ENCODE measurements at places on chromosomes 6 and 20. TPM values are rescaled to one million over a fixed set of nuclear protein-coding genes. Genes with fewer than 3 reads are reported as not detected.

MOXD1 gene
- 10.6 TPM for total RNA-seq

TINAG gene
- not detected for total RNA-seq

FOXC1 gene
- total RNA-seq, result 1.3 TPM

LPIN3 gene
- 1.7 TPM for total RNA-seq

PEX3 gene
- total RNA-seq, result 13.3 TPM

PRICKLE4 gene
- total RNA-seq, result not detected

PIGU gene
- total RNA-seq, result 16.1 TPM

STMND1 gene
- total RNA-seq, result not detected

LAMA2 gene
- total RNA-seq, result 13.3 TPM

CALHM4 gene
- not detected for total RNA-seq

RNF114 gene
- 49.7 TPM for total RNA-seq

RAET1L gene
- total RNA-seq, result not detected

TSPYL4 gene
- 22.0 TPM for total RNA-seq

NUP153 gene
- total RNA-seq, result 39.4 TPM
